ENCODE measurements at places on chromosomes 13 and 19.

DNA sequence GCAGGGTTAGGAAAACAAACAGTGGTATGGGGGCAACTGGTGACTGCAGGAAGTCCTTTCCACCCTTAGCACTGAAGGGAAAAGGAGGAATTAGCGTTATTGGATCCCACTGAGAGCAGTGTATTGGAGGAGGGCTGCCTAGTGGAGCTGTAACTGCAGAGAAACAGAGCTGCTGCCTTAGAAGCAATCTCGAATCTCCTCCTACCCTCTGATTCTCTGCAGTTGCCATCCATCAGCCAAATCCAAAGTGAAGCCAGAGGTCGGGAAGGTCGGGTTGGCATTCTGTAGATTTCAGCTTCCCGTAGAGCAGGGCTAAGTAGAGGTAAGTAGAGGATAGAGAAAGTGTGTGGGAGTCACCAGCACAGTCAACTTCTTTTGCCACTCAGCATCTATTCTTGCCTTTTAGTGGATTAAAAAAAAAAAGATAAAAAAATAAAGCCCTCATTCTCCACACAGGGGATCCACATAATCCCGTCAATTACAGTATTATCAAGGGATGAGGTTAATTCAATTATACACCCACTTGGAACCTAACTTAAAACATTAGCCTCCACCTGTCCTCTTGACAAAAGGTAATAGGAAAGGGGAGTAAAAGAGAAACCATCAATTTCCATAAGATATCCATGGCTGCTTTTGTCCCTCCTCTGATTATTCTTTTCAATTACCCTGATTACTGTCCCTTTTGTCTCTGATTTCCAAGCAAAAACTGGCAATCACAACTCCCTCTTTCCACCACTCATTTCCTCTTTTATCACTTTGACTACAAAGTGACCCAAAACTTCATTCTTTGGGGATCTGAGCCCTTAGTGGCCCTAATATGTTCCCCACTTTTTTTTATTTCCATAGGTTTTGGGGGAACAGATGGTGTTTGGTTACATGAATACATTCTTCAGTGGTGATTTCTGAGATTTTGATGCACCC is 234.7 kb downstream of the RBM26 start:
- no peak for DNase-seq

- no peak for DNase-seq
Measured at GRCh38 chr19:3818466-3818865, 32.3 kb upstream of the MATK start.

DNA sequence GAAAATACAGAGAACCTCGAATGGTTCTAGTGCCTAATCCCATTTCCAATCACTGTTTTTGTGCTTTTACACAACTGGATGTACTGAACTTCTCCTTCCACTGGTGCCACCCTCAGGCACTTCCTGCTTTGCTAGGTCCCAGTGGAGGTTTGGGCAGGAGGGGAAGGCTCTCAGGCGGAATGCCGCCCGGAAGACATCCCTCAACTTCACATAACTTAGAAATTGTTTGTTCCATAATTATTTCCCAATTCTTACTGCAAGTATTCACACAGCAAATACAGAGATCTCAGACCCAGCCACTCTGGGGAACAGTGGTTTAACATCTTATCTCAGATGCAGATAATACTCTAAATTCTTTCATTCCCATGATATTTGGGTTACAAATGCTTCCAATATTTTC is 195.7 kb upstream of the IPO5 start:
- DNase-seq: no peak

DNA sequence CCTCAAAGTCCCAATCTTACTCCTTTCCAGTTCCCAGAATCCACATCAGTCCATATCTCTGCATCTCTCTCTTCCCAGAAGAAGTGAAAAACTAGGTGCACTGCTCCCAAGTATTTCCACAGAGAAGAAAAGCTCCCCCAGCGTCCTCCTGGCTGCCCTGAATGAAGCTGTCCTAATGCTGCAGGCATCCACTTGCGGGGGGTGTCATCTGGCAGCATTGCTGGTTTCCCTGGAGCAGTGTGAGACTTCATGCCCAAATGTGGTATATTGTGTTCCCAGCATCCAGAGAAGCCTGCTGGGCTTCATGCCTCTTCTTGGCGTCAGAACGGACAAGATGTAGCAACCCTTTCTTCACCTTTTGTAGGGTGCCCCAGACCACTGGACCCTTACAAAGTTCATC is 32.9 kb upstream of the ARHGEF7 start:
- DNase-seq: no peak

DNA sequence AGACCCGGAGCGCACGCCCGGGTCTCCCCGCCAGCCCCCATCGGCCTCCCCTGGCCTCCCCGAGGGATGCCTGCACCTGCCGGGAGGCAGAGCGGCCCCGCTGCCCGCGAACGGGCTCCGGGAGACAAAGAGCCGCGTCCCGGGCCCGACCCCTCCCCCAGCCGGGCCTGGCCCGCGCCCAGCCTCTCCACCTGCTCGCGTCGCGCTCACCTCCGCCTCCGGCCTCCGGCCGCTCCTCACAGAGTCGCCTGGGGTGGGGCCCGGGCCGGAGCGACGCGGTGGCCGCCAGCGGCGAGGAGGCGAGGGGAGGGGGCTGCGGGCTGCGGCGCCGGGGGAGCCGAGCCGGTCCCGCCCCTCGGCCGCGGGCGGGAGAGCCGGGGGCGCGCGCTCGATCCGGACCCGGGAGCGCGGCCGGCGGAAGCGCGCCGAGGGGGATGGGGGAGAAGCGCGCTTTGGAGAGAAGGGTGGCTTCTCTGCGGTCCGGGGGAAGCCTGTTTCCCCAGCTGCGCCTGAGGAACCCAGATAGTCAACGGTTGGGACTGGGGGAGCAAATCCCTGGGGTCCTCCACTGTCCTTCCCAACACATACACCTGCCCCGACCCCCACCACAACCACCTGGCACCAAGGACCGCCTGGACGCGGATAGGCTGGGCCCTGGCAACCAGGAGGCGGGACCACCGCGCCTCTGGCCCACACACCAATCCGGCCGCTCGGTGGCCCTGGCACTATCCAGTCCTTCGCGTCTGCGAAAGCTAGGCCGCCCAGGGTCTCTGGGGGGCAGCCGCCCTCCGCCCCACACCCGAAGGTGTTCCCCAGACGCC is at the start of gene PRR36:
TSS of gene PRR36 (minus strand) at position 315 of the 821 bp plus-strand sequence. CDS start 701 bp downstream, outside the sequence.
- DNase-seq: peak; percentile 76

- no peak for DNase-seq
Measured at GRCh38 chr19:17687141-17687856, 855 bp downstream of the UNC13A start.

GRCh38 chr19:55485439-55486011 is 537 bp downstream of the NAT14 start:
- DNase-seq: no peak

- DNase-seq: no peak
Measured at GRCh38 chr13:73039201-73040108, 19.4 kb upstream of the KLF5 start.

All from hepatocyte (in vitro differentiated cells).